ENCODE measurements at places on chromosomes 6 and 20.

GRCh38 chr6:11653028-11653583 lies 115.6 kb downstream of the TMEM170B start:
- DNase-seq: peak; percentile 94

DNA sequence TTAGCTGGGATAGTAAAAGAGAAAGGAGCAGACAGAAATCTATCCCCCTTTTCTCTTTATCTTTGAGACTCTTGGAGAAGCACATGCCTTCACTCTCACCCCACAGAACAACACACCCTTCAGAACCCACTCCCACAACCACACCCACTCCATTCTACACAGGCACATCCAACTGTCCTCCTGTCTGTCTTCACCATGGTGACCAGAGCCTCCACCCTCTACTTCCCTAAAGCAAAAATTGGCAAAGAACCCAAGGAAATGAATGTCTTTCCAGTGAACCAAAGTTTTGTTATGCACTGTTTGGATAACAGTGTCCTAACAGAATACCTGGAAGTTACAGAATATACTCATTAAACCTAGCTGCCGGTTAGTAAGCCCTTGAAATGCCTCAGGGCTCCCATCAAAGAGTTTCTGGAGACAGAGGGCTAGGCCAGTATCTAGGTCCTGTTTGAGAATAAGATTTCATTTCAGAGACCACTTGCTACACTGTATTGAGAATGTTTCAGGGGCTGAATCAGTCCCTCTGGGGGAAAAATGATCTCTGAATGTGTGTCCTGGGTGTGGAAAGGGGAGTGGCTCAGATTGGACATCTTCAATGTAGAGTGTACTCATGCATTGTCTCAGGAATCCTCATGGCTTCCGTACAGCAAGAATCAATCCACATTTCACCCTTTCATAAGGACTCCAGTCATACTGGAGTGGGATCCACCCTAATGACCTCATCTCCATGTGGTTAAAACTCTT lies 101.1 kb downstream of the LY86 start:
- DNase-seq: peak; percentile 8

DNA sequence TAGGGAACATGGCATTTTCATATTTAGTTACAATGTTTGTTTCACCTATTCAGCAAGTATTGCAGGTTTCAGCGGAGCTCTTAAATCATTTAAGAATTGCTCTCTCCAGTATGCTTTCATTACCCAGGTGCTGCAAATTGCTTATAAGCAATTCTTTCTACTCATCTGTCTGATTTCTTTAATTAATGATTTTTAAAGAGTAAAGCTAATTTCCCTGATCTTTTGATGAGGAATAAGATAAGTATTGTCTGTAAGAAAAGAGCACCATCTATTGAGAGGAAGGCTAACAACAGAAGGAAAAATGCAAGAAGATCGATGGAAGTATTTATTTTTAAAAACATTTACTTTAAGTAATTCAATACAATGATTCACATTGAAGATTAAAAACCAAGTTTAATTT lies 2.0 kb downstream of the OPRM1 start:
- DNase-seq: no peak

DNA sequence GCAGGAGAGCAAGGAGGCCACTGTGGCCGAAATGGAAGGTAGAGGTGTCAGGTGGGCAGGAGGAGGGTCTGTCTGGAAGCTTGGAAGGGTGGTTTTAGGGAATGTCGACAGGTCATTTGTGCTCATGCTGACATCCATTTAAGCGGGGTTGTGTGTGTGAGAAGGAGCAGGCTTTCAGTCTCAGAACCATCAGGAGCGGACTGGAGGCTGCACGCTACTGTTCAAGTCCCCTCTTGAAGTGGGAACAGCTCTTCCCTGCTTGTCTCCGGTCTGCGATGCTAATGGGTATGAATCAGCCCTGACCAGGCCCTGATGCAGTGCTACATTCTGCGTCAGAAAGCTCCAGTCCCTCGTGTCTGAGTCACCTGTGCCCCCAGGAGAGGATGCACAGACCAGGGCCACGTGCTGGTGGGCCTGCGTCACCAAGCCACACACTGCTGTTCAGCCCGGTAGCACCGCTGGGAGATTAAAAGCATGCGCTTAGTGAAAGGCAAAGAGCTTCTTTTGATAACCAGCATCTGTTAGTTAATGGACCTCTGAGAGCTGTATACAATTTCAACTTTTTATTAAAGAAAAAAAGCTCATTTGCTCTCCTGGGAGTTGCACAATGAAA lies 58.0 kb downstream of the APCDD1L start:
- peak; percentile 94 for DNase-seq

DNA sequence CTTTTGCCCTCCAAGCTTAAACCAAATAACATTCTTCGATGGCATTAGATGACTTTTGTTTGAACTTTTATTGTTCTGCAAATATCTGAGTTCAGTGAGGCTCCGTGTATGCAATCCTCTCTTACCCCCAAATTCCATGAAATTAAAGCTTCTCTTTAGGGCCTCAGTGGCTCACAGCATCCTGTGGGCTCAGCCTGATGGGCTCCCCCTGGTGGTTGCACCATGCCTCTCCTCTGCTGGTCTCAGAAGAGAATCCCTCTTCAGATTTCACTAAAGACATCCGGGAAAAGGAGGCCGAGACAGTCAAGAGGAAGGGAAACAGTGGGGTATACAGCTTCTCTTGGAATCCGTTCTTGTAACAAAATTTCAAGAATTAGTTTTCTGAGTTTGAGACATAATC lies 331.6 kb upstream of the NT5E start:
- DNase-seq: no peak

DNA sequence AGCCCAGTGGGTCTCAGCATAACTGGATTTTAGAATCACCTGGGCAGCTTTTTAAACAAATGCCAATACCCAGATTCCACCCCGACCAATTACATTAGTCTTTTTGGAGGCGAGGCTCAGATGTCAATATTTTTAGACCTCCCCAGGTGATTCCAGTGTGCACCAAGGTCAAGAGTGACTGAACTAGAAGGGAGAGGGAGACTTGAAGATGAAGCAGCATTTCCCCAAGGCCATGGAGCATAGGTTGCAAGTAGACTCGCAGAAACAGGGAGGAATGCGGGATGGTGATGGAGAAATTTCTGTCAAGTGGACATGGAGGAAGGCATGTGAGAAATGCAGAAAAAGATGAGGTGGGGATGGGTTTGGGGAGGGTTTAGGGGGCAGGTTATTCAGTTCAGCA lies 64.9 kb downstream of the BCAS1 start:
- no peak for DNase-seq

GRCh38 chr6:10555625-10556309 lies 34.6 kb downstream of the GCNT2 start:
- no peak for DNase-seq

GRCh38 chr20:2006452-2007361 lies 12.8 kb upstream of the PDYN start:
- no peak for DNase-seq

DNA sequence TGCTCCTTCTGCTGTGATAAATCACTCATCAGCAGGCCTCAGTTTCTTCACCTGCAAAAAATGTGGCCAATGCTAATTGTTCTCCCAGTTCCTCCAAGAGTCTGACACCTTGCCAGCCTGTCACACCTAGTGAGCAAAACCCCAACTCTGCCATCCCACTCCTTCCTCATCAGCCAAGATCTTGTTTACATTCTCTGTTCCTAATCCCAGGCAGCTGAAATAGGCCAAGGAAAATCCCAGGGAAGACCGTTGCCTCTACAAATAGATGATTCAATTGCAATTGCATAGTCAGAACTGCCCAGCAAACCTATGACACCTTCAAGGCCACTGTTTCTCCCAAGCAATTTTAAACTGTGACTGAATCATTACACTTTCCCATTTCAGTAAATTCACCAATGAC lies 78.7 kb downstream of the GMDS start:
- no peak for DNase-seq

DNA sequence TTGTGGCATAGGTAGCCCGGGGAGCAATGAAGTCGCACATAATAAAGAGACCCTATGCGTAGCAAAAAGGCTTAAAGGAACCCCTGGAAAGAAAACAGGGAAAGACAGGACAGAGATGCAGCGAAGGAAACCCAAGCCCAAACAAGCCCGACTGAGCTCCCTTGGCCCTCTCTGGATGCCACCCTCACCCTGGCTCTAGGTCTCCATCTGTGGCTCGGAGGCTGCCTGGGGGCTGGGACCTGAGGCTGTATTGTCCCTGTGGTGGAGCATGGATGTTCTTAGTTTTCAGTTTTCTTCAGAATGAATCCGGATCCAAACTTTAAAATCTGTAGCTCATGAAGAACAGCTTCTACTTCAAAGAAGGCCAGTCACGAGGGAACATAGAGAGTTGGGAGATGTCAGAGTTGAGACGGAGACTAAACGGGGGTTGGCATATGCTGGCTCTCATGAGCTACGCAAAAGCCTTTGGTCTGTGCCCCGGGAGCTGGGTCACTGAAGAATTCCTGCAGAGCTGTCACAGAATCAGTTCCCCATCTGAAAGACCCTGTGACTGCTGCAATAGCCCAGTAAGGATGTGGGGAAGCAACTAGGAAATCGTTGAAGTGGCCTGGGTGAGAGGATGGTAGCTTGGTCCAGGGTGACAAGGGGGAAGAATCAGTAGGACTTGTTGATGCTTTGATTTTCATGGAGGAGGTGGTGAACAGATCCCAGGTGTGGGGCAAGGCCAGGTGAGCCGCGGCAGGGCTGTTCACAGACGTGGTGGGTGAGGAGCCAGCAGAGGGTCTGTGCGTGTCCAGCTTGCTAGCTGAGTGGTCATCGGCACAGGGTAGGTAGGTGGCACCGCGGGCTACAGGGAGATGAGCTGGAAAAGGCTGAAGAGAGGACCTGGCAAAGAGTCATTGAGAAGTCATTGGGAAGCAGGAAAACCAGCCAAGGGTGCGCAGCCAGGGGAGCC lies 35.2 kb downstream of the SYNDIG1 start:
- DNase-seq: no peak

DNA sequence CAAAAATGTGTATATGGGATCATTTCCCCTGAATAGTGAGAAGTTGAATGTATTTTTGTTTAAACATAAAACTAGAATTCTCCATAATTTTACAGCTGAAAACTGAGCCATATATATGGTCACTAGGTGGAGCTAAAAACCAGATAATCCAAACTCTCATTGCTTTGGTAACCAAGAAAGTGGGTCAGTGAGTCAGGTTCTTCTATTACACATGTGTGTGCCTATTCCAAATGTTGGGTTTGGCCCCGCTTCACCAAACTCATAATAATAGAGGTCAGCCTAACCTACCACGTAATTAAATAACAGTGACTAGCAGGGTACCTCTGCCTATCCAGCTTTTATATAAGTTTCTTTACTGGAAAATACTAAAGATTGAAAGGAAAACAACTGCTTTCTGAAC lies 19.3 kb upstream of the RNGTT start:
- peak; percentile 74 for DNase-seq

DNA sequence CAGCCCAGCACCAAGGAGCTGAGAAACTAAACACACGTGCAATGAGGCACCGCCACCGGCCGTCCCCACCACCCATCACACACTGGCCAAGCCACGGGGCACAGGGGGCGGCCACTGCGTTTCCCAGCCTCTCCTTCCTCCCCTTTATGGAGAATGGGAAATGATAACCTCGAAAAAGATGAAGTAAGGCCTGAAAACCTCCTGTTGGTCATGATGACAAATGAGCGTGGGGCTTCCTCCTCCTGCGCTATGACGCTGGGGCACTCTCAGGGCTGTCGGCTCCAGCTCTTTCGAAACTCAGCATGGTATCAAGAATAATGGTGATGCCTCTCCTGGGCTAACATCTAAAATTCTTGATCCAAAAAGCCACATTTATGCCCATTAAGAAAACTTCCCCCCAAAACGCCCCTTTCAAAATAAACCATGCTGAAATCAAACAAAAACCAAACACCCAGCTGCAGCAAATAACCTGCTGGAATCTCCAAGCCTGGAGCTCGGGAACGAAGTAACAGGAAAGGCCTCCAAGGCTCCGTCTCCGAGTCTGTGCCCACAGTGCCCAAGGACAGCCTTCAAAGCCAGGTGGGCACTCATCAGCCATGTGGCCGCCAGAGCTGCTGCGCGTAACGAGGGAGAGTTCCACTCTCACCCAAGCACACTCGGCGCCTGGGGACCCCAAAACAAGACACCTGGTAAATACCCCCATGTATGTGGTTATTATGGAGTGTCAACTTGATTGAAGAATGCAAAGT lies 50.0 kb downstream of the TAF4 start:
- no peak for DNase-seq

- DNase-seq: no peak
Observed at GRCh38 chr6:168638468-168639271, 197.7 kb downstream of the SMOC2 start.

- DNase-seq: no peak
Observed at GRCh38 chr6:2665146-2666070, 85.3 kb downstream of the MYLK4 start.

- no peak for DNase-seq
Observed at GRCh38 chr6:21872749-21873148, 279.2 kb downstream of the SOX4 start.

DNA sequence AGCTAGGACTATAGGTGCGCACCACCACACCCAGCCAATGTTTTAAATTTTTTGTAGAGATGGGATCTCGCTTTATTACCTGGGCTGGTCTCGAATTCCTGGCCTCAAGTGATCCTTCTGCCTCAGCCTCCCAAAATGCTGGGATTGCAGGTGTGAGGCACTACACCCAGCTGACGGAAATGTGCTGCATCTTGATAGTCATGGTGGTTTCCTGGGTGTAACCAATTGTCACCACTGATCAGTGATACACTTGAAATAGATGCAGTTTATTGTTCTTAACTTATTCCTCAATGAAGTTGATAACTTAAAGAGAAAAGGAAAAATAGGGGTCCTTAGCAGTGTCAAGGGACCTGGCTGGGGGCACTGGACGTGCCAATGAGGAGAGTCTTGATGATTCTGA lies 92.4 kb downstream of the PPP1R14C start:
- DNase-seq: no peak

GRCh38 chr20:49889001-49889934 lies 26.1 kb downstream of the SPATA2 start:
- DNase-seq: no peak

DNA sequence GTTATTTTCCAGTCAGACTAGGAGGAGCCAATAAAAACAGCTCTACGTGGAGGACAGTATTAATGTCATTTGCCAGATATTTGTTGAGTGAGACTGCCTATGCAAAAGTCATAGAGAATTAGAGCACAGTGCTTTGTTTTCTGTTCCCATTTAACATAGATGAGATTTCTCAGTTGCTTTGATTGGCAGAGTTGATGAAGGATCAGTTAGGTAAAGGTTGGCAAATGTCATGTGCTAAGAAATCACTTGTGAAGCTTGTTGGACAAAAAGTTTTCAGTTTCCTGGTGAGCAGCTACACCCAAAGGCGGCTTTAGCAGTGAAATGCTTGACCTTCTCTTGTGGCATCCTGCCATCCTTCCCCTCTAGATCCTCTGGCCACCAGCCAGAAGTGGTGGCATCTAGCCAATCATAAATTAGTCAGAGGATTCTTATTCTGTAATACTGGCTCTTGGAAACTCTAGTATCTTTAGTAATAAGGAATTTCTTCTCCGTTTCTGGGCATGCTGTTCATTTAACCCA lies 37.0 kb downstream of the BCKDHB start:
- peak; percentile 86 for DNase-seq

DNA sequence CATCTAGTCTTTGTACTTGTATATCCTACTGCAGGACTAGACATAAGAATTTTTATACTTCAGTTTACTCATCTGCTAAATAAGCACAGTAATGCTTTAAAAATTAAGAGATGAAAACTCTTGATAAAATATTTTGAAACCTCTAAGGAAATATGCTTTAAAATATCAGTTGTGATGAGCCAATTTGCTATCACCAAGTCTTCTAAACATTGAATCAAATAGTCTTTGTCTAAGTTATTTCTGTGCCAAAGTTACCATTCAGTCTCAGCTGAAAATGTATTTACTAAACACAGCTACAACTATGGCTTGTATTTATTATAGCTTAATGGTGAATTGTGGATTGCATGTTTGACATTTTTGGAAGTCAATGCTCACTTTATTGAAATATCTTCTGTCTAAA lies 46.2 kb upstream of the RFPL4B start:
- no peak for DNase-seq

GRCh38 chr6:141667580-141668309 lies 465.0 kb upstream of the GJE1 start:
- DNase-seq: peak; percentile 12
